ENCODE measurements at places on chromosomes 12 and 14.

DNA sequence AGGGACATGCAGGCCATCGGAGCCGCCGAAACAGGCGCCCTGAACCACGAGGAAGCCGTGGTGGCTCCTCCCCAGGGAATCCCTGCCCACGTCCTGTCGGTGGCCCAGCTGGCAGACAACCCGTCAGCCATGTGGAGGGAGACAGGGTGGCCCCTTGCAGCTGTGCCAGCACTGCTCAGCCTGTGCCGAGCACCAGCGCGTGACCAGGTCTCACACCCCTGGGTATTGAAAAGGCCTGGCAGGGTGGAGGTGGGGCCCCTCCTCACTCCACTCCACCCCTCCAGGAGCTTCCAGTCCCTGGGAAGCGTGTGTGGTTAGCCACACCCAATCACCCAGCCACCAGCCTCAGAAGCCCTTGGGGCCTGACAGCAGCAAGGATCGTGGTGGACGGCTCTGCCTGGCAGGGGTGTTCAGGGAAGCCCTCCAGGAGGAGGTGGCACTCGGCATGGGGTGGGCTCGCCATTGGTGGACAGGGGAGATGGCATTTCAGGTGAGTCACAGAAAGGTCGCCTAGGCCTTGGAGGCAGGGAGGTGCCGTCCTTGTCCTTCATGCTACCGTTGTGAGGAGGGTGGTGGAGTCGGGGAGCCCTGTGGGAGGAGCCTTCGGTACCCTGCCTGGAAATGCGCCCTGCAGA lies 12.3 kb upstream of the DLK1 start:
- no peak for DNase-seq

GRCh38 chr12:50723865-50724264 lies 40.0 kb upstream of the ATF1 start:
- no peak for DNase-seq

DNA sequence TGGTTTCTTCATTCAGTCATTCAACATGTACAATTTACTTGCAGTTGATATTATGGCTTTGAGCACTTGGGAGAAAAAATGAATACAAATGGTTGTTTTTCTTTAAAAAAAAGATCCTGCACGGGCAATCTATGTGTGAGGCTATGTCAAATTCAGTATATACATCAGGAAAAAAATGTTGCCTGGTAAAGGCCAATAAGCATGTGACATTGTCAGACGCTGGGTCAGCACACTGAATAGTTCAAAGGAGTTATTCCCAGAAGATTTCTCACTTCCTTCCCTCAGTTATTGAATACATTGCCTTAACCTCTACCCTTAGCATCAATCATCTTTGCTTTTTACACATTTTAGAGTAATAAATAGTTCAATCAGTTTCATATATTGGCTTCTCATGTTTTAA lies 319.2 kb downstream of the NUAK1 start:
- DNase-seq = no peak

DNA sequence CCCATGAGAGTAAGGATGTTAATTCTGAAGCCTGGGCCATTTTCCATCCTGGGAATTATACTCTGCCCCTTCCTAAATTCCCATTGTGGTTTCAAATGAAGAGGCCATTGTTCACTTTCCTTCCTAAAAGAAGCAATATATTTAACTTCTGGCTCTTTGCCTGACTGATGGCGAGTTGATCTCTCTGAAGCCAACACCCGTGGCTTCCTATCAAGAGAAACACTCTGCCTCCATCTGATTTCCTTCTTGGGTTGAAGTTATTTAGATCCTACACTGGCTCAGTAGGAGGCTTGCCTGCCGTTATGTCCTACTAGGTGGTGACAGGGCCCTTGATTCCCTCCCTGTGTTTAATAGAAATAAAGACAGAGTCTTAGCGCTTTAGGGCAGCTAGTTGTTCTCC lies 97.4 kb downstream of the PRKCH start:
- no peak for DNase-seq

- DNase-seq = no peak
Measured at GRCh38 chr12:89859508-89860220, 151.0 kb upstream of the ATP2B1 start.

DNA sequence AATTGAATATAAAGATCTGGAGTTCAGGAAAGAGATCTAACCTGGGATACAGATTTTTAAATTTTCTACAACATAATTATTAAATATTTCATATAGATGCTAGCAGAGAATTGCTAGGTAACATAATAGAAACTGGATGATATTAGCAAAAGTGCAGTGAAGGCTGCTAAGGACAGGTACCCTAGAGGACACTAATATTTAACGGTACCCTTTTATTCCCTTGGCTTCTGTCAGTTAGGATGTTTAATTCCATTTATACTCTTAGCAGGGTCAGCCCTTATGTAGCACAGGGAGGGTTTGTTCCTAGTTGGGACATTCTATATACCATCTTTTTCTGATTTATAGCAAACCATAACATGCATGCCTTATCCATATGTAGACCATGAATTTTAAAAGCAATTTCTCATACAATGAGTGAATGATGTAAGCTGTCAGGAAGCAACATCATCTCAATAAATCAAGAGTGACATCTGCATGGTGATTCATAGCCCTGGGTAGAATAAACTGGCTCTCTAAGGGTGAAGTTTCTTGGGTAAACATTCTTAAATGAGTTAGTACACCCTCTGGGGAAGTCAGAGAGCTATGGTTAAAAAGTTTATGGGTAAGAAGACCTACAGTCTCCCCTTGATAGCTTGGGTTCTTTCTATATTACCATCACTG lies 404.4 kb upstream of the MGAT4C start:
- no peak for DNase-seq

DNA sequence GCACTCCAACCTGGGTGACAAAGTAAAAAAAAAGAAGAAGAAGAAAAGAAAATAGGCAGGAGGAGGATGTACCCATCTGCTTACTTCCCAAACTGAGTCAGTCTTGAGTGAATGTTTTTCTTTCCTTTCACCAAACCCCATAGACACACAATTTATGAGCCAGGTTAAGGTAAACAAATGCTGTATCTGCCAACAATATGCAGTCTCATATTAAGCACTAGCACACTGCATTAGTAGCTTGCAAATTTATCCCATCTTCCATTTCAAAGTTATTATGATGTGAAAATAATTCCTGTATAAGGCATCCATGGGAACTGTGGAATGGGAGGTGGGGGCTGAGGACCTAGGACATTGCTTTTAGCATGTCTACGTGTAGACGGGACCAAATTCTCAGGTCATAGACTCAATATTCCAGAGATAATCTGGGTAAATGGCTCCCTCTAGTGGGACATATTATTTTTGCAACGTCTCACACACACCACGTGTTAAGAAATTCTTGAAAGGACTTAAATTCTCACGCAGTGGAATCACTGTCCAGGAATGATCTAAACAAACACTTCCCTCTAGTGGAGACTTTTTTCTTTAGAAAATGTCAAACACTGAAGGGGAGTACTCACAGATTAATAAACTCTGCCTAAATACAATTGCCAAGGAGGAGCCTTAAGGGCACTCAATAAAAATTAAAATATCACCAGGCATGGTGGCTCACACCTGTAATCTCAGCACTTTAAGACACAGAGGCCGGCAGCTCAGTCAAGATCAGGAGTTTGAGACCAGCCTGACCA lies 17.1 kb upstream of the OR10P1 start:
- peak; percentile 85 for DNase-seq

Data from AML-193 (cell line).